ENCODE measurements at places on chromosomes 6 and 20.
A peak's percentile ranks its signal among the peaks of the same experiment; 100 is the strongest.

- no peak for DNase-seq
Measured at GRCh38 chr6:140319209-140319608, 944.8 kb upstream of the CITED2 start.

- DNase-seq = no peak
Measured at GRCh38 chr20:49352751-49353150, 74.9 kb upstream of the ZNFX1 start.

- DNase-seq = no peak
Measured at GRCh38 chr20:57546956-57547649, 13.8 kb upstream of the PCK1 start.

DNA sequence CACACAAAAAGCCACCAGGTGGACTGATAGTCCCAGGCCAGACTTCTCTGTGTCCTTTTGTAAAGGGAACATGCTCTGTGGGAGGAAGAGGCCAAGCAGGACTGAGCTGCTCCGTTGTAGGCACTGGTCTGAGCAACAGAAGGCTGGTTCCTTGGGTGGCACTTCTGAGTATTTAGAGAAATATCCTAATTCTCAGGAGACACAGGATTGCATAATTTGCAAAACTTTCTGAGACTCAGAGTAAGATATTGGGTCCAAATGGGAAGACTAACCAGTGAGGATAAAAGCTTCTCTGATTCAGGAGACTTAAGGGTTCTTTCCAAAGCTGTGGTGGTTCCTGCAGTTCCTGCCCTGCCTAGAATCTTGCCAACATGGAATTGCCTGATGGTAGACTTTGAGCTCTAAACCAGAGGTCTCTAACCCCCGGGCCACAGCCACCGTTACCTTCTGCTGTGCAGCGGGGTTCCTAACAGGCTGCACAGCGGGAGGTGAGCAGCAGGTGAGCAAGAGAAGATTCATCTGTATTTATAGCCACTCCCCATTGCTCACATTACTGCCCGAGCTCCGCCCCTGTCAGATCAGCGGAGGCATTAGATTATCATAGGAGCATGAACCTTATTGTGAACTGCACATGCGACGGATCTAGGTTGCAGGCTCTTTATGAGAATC, 107.0 kb downstream of the OLIG3 start:
- no peak for DNase-seq

DNA sequence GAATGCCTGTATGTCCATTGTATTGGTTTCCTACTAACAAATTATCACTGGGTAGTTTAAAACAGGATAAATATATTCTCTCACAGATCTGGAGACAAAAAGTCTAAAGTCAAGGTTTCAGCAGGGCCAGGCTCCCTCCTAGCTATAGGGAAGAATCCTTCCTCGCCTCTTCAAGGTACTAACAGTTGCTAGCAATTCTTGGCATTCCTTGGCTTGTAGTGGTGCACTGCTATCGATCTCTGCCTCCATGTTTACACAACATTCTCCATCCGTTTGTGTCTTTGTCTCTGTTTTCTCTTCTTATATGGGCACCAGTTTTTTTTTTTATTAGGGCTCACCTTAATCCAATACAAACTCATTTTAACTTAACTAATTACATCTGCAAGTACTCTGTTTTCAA, 48.9 kb downstream of the OR2B6 start:
- no peak for DNase-seq

- no peak for DNase-seq
Measured at GRCh38 chr6:23265270-23265669, 695.9 kb downstream of the HDGFL1 start.

- DNase-seq = no peak
Measured at GRCh38 chr6:162679681-162680080, 47.9 kb downstream of the PRKN start.

- no peak for DNase-seq
Measured at GRCh38 chr6:1392813-1393640, 3.7 kb downstream of the FOXF2 start.

- no peak for DNase-seq
Measured at GRCh38 chr6:18207949-18208348, 52.7 kb downstream of the KDM1B start.

DNA sequence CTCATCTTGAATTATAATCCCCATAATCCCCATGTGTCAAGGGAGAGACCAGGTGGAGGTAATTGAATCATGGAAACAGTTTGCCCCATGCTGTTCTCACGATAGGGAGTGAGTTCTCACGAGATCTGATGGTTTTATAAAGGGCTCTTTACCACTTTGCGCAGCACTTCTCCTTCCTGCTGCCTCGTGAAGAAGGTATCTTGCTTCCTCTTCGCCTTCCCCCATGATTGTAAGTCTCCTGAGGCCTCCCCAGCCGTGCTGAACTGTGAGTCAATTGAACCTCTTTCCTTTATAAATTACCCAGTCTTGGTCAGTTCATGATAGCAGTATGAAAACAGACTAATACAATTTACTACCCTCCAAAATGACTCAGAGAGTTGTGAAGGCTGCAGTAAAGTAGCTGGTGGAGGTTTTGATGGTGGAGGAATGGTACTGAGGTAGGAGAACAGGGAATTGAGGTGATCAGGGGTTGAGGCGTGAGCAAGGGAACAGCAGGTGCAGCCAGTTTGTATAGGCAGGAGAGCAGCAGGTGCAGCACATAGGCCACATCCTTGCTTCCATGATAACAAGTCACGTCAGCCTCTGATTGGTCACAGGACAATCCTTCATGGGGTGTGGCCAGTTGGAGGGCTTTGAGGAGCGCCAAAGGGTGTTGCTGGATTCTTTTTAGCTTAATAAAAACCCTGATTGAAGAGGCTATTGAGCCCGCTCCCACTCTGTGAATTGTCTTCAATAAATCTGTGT, 150.0 kb downstream of the CDC5L start:
- no peak for DNase-seq

- DNase-seq = no peak
Measured at GRCh38 chr20:58070664-58071196, 157.7 kb downstream of the ANKRD60 start.

- no peak for DNase-seq
Measured at GRCh38 chr6:150877928-150878327, 12.4 kb downstream of the MTHFD1L start.

DNA sequence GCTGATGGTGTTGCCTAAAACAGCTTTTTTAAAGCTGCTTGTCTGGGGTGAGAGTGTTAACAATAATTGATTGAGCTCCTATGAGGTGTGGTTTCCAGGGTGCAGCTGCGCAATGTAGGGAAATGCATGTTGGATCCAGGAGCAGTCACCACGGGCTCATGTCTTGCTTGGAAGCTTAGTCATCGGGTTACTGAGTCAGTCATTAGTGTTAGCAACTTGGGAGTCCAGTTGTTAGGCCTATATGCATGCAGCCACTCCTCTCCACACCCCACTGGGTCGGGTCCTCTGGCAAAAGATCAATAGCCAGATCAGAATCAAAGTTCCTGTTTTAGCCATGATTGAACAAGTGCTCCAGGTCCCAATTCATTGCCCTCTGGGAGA, 271.7 kb upstream of the CHD6 start:
- no peak for DNase-seq

DNA sequence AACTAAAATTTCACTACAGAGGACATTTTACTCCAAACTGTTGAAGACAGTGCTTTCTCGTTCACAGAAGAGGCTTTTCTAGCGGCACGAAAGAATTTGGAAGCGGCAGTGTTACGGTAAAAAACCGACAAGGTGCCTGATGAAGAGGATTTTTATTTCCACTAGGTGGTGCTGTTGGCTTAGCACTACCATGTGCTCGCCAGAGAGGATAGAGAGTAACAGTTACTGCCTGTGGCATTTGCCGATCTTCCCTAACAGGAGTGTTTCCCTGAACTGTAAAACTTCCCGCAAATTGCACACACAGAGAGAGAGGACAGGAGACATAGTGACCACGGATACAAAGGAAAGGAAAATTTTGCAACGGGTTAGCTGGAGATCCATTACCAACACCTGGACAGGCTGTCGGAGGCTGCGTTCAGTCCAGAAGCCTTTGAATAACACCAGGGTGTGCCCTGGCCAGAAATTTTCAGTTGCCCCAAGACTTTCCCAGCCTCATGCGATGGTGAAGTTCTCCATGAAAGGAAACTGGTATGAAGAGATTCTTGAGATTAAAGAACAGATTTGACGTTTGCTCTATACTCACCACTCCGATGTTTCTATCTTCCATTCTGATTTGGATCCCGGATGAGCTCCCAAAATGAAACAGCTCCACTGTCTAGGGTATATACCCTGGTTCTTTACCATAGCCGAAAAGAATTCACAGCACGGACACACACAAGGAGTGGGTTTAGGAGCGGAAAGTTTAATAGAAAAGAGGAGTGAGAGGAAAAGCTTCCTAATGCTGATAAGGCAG, 48.1 kb downstream of the HLA-DPB1 start:
- DNase-seq = no peak

DNA sequence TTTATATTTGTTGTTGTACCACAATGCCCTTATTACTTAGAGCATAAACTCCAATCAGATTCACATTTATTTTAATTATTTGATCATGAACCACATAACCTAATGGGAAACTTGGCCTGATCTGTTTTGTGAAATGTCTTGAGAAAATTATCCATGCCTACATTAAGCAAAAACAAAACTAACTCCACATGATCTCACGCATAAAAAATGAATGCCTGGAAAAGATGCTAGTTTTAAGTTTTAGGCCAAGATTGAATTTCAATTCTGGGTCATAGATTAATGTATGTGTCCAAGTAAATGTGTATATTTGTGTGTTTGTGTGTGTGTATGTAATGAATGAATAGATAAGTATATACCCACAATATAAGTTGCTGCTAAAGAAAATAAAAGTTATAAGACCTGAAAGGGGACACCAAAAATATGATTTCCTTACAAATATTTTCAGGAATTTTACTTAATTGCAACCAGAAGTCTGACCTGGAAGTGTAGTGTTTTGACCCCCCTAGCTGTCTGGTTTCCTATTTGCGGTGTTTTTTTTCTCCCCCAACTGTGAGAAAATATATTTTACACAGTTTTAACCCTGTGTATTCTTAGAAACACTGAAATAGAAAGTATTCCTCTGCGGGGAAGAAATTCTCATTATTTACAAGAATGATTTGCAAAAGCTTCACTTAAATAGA, 97.2 kb downstream of the JAG1 start:
- no peak for DNase-seq

- no peak for DNase-seq
Measured at GRCh38 chr20:49346682-49347081, 68.8 kb upstream of the ZNFX1 start.

GRCh38 chr6:6790393-6790792, 201.9 kb downstream of the LY86 start:
- DNase-seq = no peak

- peak; percentile 80 for DNase-seq
Measured at GRCh38 chr6:13302751-13303667, 25.3 kb downstream of the TBC1D7 start.

- DNase-seq = peak; percentile 70
Measured at GRCh38 chr6:20811109-20811761, 277.0 kb downstream of the CDKAL1 start.

DNA sequence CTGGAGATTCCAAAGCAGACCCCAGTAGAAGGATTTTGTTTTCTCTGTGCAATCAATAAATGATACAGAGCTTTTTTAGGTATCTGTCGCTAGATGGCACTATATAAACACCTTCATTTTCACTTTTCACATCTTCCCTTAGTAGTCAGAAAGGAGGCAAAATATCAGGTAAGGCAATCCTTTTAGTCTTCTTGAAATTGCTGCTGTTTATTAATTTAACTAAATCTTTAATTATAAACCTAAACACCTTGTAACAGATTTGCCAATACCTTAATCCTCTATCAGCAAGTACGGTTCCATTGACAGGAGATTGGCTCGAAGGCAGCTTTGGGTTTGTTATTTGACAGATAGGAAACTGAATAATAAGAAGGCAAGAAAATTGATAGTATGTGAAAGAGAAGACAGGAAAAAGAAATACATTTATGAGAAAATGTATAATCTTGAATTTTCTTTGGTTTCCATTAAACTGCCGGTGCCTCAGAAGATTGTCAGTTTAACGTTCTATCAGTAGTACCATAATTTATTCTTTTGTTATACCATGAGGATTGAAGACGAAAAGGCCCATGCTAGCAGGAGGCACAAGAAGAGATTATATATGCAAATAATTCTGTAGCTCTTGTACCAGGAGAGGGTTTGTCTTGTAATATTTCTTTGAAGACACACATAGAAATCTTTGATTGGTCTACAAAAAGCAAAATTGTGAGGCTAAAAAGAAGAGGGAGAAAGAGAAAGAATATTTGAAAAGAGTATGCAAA, 23.5 kb upstream of the IBTK start:
- DNase-seq = no peak

- no peak for DNase-seq
Measured at GRCh38 chr6:2866171-2866846, 24.6 kb upstream of the SERPINB1 start.

GRCh38 chr6:167501831-167502385, 177.0 kb downstream of the TTLL2 start:
- no peak for DNase-seq

DNA sequence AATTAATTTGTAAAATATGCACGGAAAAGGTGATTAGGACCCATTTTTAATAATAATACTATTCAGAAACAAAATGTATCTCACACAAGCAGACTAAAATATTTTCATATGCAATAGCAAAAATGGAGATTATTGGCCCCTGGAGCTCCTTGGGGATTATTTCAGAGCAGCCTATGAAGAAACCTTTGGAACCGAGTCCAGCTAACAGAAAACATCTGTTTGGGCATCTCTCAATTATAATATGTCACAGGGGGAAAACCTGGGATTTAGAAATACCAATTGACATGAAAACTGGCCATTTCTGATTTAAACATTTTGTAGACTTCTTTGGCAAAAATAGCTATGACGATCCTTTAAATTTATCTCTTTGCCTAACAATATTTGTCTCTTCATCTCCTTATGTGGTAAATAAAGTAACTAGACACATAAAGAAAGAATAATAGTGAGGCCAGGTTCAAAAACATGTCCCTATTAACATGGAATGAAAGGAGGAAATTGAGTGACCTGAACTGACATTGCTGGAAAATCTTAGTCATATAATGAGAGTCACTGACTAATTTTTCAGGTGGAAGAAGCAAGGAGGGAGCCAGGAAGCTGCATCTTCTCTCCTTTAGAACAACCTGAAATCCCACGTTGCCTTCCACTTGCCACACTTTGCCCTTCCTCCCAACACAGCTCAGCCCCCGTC, 199.0 kb downstream of the SOD2 start:
- DNase-seq = no peak

- no peak for DNase-seq
Measured at GRCh38 chr6:147077251-147077650, 127.0 kb upstream of the STXBP5 start.

GRCh38 chr6:147859071-147859470, 350.6 kb downstream of the SAMD5 start:
- no peak for DNase-seq

DNA sequence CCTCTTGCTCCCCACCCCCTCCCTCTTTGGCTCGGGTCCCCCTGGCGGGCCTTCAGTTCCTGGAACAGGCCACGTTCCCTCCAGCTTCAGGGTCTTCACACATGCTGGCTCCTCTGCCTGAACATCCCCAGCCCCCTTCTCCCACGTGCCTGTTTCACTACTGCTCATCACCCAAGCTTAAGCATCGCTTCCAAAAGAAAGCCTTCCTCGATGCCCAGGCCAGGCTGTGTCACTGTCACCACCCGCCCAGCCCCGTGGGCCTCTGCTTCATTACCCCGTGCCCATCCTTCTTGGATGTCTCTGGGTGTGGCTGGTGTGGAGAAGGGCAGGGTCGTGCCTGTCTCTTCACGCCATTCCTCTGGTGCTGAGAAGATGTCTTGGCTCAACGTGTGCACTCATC, 2.8 kb downstream of the DLGAP4 start:
- DNase-seq = no peak

Measured in amniotic stem cell (primary cell).